CD14-positive monocyte (primary cell): ENCODE measurements at places on chromosomes 11 and 22.
A peak's percentile ranks its signal among the peaks of the same experiment; 100 is the strongest.

- DNase-seq = no peak
Measured at GRCh38 chr22:37514526-37515051, 4.6 kb downstream of the CARD10 start.

DNA sequence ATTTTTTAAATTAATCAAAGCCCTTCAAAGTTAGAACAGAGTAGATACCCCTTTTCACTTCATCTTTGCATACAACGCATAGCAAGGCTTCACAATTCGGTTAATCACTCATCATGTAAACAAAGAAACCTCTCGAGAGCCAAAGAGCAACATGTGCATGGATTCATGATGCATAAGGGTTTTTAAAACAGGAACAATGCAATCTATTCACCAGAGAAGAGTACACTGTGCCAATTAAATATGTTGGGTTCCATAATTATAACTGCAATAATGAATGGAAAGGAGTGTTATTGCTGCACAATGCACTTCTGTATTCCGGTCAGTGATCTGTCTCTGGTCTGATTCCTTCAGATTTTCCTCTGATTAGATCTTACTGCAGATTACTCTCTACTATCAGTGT is 45.3 kb downstream of the CADM1 start:
- no peak for DNase-seq

- DNase-seq = no peak
Measured at GRCh38 chr11:61350336-61350735, 11.3 kb downstream of the CYB561A3 start.

DNA sequence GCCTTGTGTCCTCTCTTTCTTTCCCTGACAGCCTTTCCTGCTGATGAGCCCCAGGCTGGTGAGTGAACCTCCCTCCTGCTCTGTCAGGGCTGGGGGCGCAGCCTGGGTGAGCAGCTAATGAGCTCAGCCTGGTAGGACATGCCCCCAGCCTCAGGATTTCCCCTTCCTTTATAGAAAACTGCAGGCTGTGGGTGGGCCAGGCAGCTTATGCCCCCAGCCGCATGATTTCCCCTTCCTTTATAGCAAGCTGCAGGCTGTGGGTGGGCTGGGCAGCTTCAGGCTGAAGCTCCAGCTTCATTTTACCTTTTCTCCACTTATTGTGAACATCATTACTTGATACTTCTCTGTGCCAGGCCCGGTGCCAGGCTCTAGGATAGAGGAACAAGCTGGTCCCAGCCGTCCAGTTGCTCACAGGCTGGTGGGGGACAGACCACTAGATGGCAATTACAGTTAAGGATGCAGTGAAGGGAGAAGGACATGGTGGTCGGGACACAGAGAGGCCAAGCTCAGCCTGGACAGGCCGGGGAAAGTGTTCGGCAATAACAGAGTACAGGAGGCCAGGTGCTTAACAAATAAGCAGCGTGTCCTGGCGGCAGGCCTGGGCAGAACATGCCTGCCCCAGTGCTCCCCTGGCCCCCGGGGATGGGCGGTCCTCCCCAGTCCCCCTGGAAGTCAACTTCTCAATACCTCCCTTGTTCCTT is 5.3 kb downstream of the LGALS12 start:
- no peak for DNase-seq

- DNase-seq = no peak
Measured at GRCh38 chr22:48105259-48105658, 1342.8 kb downstream of the TBC1D22A start.

- DNase-seq = no peak
Measured at GRCh38 chr11:19326499-19326898, 85.8 kb upstream of the E2F8 start.

DNA sequence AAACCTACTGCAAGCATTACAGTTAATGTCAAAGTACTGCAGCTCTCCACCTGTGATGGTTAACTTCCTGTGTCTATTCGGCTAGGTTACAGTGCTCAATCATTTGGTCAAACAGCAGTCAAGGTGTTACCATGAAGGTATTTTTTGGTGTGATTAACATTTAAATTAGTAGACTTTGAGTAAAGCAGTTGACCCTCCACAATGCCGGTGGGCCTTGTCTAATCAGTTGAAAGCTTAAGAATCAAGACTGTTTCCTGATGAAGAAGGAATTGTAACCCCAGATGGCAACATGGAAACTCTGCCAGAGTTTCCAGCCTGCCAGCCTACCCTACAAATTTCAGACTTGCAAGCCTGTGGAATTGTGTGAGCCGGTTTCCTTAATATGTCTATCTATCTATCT is 683.9 kb downstream of the BRD1 start:
- DNase-seq = no peak

GRCh38 chr22:35882211-35883030 is 146.2 kb downstream of the RBFOX2 start:
- DNase-seq = no peak

DNA sequence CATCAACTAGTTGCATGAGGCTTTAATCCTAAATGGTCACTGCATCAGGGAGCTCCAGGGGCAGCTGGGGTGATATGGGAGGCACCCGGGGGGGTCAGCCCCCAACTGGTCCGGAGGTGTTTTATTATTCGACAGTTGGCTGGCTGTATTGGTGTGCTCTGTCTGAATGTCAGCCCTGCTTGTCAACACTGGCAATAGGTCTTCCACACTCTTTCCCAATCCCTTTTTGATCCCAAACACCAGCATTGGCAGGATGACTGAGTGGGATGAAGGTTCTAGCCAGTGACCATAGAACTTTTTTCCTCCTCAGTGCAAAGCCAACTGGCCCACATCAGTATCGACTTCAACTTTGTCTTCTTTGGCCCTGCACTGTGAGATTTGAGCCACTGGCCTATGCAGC is 8.9 kb upstream of the LDLRAD3 start:
- no peak for DNase-seq

GRCh38 chr11:35272391-35272902 is 133.5 kb downstream of the CD44 start:
- peak; percentile 66 for DNase-seq

GRCh38 chr11:72240461-72241290 is 3.3 kb downstream of the PHOX2A start:
- no peak for DNase-seq

GRCh38 chr11:19774329-19774728 is 61.7 kb downstream of the NAV2 start:
- DNase-seq = no peak

DNA sequence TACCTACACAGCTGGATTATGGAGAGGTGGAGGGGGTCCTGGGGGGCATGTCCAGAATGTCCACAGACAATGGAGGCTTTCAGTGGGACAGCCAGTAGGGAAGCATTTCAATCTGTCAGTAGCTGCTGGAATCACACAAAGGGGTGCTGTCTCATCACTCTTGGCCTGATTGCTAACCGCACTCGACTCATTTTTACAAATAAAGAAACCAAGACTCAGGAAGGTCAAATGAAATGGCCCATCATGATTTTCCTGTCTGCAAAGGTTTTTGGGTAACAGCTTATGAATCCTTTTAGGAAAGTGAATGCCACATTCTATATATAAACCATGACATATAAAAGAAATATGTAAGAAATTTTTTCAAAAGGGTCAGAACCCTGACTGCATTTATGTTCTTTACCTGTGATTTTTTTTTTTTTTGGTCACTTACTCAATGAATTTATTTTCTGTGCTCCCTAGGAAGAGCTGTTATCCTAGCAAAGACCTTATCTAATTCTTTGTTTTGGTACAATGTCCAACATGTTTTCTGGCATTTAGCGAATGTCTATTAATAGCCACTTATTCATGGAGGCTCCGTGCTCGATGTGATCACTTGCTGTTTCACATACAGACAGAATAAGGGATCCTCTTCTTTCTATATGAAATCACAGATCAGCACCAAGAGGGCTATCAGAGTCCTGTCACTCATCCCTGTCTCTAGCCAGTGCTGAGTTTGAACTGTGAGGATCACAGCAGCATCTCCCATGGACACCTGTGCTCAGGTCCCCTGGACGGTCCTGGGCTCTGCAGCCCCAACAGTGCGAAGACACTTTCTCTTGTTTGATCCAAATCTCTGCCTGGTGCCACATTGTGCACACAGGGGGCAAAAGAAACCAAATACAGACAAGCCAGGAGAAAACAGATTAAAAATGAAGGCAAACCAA is 979.7 kb downstream of the NTM start:
- DNase-seq = no peak

DNA sequence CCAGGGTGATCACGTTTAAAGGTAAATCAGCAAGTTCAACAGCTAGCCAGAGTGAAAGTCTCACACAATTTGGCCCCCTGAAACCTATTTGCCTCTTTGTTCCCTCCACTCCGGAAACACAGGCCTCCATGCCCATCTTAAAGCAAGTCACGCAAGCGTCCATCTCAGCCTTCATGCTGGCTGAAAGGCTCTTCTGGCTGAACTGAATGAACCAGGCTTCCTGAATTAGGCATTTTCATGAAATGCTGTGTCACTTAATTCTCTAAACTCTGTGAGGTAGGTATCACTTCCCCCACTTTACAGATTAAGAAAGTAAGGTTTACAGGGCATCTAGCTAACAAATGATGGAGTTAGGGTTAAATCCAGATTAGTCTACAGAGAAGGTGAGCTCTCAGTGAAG is 1.4 kb downstream of the SLC25A17 start:
- DNase-seq = no peak

DNA sequence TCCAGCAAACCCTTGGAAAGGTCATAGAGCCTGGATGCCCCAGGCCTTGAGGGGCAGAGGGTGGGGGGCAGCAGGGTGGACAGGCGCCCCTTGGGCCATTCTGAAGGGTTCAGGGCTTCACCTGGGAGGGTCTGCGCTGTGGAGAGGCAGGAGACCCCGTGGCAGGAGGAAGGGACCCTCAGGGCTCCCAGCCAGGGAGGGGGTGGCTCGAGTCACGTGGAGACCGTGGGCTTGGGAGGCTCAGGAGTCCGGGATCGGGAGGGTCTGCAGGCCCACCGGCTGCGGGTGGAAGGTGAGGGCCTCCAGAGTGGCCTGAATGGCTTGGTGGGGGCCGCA is 48.5 kb upstream of the A4GALT start:
- no peak for DNase-seq

GRCh38 chr11:85661972-85662664 is 2.8 kb downstream of the CREBZF start:
- no peak for DNase-seq

- DNase-seq = peak; percentile 92
Measured at GRCh38 chr11:20387261-20388095, at the start of gene PRMT3. Gene PRMT3, plus strand, starts transcription at chr11:20387716. Its CDS starts 31 bp downstream, at chr11:20387747.

GRCh38 chr11:83847467-83848034 is 561.4 kb upstream of the CCDC90B start:
- no peak for DNase-seq

DNA sequence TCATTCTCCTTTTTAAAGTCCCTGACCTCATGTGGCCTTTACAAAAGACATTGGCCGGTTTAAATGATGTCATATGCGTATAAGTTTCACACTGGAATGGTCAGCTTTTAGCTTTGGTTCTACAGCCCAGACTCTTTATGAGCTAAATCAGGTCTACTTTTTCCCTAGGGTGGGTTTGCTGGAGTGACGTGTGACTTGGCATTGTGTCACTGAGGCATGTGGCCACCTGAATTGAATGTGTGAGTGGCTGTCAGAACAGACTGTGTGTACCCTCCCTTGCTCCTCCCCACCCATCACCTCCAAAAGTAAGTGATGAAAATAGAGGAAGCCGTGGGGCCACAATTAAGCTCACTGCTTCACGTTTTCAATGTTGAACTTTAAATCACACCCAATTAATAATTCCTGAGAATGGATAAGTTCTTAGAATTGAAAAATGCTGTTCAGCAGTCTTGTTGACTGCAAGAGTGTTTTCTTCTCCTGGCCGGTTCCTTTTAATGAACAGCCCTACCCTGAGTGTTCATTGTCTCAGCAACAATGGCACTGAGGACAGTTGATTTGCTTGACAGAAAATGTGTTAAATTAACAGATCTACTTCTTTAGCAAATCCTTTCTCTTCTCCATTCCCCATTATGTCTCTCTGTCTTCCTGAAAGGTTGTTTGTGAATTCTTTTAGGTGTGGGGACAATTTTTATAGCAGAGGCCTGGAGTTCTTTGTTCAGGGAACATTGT is 11.3 kb downstream of the CECR2 start:
- no peak for DNase-seq

DNA sequence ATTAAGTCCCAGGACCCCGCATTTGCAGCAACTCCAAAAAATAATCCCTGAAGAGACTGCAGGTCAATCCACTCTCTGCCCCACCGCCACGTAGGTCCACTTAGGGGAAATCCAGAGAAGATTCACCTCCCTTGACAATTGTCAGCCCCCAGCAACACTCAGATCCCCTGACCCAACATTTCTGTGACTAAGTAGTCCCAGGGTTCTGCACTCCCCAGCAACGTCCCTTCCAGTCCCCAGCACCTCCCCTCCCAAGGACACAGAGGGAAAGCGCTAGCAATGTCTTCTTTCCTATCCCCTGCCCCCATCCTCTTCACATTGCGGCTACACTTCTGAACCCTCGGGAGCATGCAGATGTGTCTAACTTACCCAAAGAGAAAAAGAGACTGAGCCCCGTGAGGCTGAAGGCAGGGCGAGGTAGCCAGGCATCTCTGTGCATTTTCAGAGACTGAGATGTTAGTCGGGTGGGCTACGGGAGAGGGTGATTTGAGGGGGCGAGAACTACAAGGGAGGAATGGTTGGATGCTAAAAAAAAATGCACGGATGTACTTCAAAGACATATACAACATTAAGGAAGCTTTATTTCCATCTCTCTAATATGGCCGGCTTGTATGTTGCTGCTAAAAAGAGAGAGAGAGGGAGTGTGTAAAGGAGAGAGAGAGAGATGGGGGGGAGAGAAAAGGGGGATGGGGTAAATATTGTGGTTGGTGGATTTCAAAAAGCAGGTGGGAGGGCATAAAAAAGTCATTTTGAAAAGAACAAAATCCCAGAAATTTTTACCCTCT is at the start of gene SCN2B:
TSS of gene SCN2B (minus strand) at position 647 of the 785 bp plus-strand sequence. CDS start at position 439, 208 bp downstream.
- DNase-seq = no peak

DNA sequence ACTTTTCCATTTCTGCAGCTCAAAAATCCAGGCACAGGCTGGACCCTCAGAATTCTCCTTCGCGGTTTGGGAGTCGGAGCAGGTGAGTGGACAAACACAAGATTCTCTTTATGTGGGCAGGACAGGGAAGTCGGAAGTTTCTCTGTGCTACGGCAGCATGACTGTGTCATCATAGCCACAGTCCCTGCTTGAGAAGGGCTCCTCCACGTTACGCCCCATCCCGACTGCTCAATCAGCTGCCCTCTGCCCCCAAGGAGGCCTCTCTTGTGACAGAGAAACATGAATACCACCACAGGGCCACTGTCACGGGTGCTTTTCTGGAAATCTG is 89.0 kb upstream of the SHISAL1 start:
- DNase-seq = no peak

DNA sequence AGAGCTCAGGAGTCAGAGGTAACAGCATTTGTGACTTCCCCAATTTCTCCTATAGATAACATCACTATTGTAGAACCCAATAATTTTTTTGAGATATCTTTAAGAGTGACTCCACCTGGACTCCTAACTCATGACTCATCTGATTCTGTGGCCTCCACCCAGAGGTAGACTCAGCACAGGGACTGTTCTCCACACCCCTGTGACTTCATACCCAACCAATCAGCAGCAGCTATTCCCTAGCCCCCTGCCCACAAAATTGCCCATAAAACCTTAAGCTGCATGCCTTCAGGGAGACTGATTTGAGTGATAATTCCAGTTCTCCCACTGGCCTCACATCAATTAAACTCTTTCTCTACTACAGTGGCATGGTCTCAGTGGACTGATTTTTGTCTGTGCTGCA is 475.4 kb upstream of the FAT3 start:
- DNase-seq = no peak

- no peak for DNase-seq
Measured at GRCh38 chr11:108729227-108729871, 64.5 kb downstream of the DDX10 start.

- no peak for DNase-seq
Measured at GRCh38 chr22:44406341-44407170, 91.5 kb downstream of the RTL6 start.

GRCh38 chr11:121274332-121274991 is 18.1 kb upstream of the SC5D start:
- DNase-seq = no peak

- DNase-seq = no peak
Measured at GRCh38 chr22:48365386-48365785, 1462.3 kb downstream of the BRD1 start.
